ENCODE measurements at places on chromosomes 6 and 20. TPM values are rescaled to one million over a fixed set of nuclear protein-coding genes. Genes with fewer than 3 reads are reported as not detected.

FARS2 gene
- total RNA-seq: 27.5 TPM

AVP gene
- not detected for total RNA-seq

GMEB2 gene
- total RNA-seq: 10.8 TPM

SMLR1 gene
- total RNA-seq: not detected

FIG4 gene
- 11.8 TPM for total RNA-seq

MDFI gene
- 82.3 TPM for total RNA-seq

NKX2-2 gene
- total RNA-seq: not detected

CD40 gene
- 11.9 TPM for total RNA-seq

PREX1 gene
- total RNA-seq: 109 TPM

SIRPA gene
- total RNA-seq: 23.6 TPM

PCMTD2 gene
- 39.2 TPM for total RNA-seq

ECT2L gene
- total RNA-seq: not detected

GCNT2 gene
- 18.9 TPM for total RNA-seq

GLP1R gene
- total RNA-seq: not detected

IPCEF1 gene
- total RNA-seq: 0.96 TPM

TNNC2 gene
- total RNA-seq: 0.33 TPM

SAMD3 gene
- total RNA-seq: not detected

PLA2G7 gene
- total RNA-seq: 0.19 TPM
